KBM-7 (cell line): ENCODE measurements at places on chromosomes 16 and 17.
A peak's percentile ranks its signal among the peaks of the same experiment; 100 is the strongest.

DNA sequence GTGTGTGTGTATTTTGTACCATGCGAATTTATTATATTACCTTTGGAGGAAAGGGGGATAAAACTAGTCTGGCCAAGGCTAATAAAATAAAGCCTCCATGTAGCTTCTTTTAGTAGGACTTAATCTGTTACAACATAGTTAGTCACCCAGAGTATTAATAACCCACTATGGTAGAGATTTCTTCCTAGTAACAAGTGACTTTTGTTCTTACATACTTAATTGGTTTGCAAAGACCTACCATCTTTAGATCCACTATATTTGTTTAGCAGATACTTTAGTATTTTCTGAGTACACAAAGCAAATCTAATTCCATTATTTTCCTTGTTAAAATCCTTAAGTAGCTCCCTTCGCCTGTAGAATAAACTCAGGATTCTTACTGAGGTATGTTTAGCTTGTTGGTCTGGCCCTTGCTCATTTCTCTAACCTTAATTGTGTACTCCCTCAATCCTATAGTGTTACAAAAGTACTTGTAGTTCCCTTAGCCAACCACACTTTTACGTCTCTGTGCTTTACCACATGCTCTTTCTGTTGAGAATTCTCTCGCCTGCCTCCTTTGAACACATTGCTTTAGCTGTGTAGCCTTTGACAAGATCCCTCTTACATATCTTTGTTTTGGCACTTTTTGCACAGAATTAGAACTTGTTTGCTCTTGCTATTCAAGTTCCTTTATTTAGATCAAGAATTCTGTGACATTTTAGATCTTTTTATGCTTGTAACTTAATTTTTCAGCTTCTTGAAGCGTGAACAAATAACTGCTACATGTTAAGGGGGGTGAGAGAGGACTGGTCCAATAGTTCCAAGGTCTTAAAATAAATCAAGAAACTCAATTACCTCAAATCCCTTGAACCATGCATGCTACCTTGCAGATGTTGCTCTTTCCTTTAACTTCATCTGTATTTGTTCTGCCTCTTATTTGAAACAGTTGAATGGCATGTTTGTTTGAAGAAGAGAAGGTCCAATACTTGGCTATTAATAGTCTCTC lies 23.8 kb downstream of the CLTC start:
- DNase-seq = no peak

- DNase-seq = no peak
Observed at GRCh38 chr16:49866595-49867071, 10.7 kb upstream of the ZNF423 start.

DNA sequence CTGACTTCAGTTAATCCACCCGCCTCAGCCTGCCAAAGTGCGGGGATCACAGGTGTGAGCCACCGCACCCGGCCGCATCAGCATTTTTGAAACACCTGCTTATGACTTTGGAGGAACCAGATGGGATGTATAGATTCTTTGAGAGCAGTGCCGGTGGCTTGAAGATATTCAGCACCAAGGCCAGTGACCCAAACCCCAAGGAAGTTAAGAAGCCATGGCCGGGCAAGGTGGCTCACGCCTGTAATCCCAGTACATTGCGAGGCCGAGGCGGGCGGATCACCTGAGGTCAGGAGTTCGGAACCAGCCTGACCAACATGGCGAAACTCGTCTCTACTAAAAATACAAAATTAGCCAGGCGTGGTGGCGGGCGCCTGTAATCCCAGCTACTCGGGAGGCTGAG lies 43.9 kb downstream of the TRARG1 start:
- DNase-seq = no peak

- DNase-seq = no peak
Observed at GRCh38 chr17:6048486-6048885, 21.7 kb upstream of the WSCD1 start.

DNA sequence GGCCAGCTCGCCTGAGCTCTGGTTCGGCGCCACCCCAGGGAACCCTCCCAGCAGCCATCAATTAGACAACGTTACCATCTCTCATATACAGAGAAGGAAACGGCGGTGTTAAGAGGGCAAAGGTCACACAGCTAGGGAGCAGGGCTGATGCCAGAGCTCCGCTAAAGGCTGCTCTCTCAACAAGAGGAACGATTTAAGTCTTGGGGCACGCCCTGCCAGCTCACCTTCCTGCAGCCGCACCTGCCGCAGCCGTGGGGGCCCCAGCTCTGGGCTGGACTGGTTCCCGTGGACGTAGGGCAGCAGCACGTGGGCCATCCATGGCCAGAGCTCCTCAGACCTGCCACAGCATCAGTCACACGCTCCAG lies 43.5 kb downstream of the PKD1 start:
- DNase-seq = no peak

DNA sequence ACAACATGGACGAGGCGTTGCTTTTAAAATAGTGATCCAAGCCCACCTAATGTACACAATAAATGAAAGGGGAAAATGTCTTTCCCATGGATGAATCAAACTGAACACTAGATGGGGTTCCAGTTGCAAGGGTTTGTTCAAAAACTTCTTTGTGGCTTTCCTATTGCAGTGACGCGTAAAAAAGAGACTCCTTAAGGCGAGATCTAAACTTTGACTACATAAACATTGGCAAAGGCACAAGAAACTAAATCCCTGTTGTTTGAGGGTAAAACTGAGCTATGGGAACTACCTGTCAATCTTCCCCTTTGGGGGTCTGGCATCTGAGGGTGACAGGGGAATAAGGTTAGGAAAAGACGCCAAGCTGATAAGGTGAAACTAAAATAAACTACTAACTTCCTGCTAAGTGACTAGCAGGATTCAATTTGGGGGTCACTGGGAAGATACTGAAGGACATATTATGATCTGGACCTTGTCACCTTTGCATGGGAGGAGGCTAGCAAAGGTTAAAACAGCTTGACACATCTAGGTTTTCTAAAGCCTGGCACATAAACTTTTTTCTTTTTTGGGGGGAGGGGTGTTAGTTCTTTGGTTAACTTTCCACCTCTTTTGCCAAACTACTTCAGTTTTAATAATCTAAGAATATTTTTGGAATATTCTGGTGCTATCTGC lies 4.7 kb downstream of the SALL1 start:
- DNase-seq = no peak

GRCh38 chr16:5252791-5253190 lies 155.2 kb upstream of the EEF2KMT start:
- DNase-seq = no peak

- DNase-seq = no peak
Observed at GRCh38 chr17:56973520-56973919, 4.4 kb upstream of the SCPEP1 start.

DNA sequence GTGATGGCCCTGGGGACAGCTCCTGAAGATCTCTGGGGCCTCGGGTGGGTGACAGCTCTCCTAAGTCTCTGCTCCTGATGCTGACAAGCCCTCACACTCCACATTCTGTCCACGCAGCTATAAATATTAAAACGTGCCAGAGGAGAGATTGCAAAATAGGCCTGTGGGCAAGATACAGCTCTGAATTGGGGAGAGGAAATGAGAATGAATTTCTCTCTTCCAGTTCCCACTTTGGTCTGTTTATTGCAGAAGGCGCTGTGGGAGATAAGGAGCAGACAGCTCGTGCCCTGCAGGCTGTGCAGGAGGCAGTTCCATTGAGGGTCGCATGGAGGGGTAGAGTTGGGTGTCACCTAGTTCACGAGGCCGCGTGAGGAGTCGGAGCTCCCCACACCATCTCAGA lies 87.5 kb upstream of the SDK2 start:
- DNase-seq = no peak

- peak; percentile 30 for DNase-seq
Observed at GRCh38 chr16:11047057-11047456, 102.7 kb downstream of the CLEC16A start.

GRCh38 chr16:4966736-4967453 lies 8.8 kb downstream of the SEC14L5 start:
- no peak for DNase-seq

DNA sequence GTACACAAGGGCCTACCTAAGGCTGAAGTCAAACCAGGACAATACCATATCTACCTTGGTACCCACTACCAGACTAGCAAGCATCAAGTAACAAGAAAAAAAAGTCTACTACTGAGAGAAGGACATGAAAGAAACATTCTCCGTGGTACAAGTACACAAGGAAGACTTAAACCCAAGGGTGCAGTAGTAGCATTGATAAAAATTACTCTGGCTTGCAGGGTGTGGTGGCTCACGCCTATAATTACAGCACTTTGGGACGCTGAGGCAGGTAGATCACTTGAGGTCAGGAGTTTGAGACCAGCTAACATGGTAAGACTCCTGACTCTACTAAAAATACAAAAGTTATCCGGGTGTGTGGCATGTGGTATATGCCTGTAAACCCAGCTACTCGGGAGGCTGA lies 386.5 kb upstream of the PMFBP1 start:
- no peak for DNase-seq

GRCh38 chr16:22092143-22092933 lies at the start of gene VWA3A:
TSS of gene VWA3A (plus strand) at chr16:22092541. CDS start at chr16:22092638, 97 bp downstream.
- DNase-seq = no peak

GRCh38 chr17:7987112-7987893 lies 15.1 kb upstream of the GUCY2D start:
- DNase-seq = no peak

GRCh38 chr17:35944151-35944550 lies 638 bp upstream of the LYZL6 start:
- DNase-seq = no peak
